ENCODE measurements at places on chromosomes 5 and 9.

DNA sequence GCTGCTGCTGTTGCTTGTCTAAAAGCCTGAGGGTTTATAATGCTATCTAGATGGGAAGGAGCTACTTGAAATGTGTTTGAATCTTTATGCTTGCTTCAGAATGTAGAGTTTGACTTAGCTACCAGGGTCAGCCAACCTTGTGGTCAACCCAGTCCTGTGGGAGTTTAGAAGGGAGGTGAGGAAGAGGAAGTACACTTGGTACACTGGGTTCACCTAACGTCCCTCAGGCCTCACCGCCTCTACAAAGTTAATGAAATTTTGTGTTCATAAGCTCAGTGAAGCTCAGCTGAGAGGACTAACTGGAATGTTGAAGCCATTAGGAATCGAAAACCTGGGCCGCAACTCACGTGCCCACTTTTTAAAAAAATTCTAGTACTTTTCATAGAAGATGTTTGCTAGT, 10.7 kb downstream of the IQGAP2 start:
- DNase-seq, result no peak

- no peak for DNase-seq
These were observed 74.7 kb downstream of the PJA2 start for GRCh38 chr5:109335114-109335513.

DNA sequence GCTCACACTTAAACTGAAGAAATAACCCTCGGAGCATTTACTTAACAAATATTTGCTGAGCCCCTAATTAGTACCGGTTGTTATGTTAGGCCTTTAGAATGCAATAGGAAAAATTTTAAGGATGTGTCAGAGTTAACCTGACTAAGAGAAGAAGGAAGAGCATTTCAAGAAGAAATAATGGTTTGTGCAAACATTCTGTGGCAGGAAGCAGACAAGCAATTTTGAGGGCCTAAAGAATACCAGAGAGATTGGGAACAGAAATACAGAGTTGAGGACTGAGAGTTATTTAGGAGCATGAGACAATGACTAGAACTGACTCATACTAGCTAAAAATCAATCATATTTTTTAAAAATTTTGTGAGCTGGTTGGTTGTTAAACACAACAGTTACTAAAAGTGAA, 218.8 kb downstream of the PRR16 start:
- DNase-seq, result no peak

DNA sequence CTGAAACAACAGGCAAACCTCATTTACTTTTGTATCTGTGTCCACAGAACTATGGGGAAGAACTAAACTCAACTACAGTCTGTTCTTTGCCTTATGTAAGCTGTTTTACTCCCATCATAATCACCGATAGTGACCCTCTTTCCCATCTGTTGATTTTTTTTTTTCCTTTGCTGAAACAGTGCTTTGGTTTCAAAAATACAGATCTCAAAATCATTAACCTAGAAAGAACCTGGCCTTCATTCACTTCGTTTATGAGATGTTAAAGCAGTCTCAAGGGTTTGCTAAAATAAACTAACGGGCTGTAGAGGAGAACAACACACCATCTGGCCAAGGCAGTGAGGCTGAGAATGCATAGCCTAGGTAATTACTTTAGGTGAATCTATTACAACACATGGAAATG, 706.6 kb upstream of the ZNF608 start:
- no peak for DNase-seq

DNA sequence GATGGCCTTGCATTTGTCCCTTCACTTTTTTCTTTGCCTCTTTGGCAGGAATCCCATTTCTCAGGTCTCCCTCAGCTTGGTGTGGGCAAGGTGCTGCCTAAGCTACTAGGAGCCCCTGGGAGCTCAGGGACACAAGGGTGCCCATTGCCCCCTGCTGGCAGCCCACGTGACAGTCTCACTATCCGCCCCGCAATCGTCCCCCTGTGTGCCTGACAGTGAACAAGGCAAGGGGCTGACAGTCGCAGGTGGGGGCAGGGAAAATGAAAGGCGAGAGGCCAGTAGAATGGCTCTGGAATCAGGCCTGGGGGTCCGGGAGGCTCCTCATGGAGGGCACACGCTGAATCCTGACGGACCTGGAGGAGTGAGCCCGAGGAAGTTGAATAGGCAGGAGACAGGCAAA, 2.0 kb upstream of the PCDH12 start:
- peak; percentile 49 for DNase-seq

DNA sequence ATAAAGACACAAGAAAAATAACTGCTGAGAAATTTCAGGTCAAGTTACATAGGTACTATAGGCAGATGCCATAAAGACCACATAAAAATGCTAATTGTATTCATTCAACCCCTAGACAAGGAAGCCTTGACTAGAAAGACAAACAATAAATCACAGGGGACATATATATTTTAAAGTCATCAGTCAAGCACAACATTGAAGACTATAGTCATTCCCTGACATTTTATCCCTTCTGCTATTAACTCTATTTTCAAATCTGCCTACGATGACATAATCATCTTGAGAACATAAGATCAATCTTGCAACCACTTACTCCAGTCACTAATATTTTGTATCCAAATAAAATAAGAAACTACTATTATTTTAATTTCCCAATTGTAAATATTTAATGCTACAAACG, 38.3 kb downstream of the FAM13B start:
- no peak for DNase-seq

- no peak for DNase-seq
These were observed 6.6 kb upstream of the PRKACG start for GRCh38 chr9:69020301-69021145.

GRCh38 chr9:133004999-133005760, 25.6 kb upstream of the GTF3C5 start:
- DNase-seq, result no peak

GRCh38 chr5:177366528-177367322, 9.0 kb downstream of the RGS14 start:
- DNase-seq, result no peak

GRCh38 chr5:55557123-55557522, 22.4 kb upstream of the PLPP1 start:
- DNase-seq, result no peak

DNA sequence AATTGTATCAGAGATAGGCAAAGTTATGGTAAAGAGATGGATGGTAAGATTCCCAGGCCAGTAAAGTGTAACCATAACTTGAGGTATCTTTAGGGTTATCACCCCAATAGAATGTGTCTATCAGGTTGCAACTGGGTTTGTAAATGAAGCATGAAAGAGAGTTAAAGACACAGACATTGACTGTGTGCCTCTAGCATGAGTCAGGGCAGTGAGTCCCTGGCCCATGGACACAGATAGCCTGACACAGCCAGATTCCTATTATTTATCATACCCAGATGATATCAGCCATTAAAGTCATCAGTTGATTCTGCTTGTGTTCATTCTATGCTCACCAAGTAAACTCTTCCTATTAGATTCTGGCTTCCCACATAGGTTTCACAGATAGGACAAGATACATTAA, 33.5 kb upstream of the SNAPC3 start:
- no peak for DNase-seq

Data from stimulated activated naive CD8-positive, alpha-beta T cell treated with anti-CD3 and anti-CD28 coated beads, Interleukin-15, amount 100 ng/mL, for 72 hours (primary cell).